ENCODE measurements at places on chromosomes 5 and 9.

DNA sequence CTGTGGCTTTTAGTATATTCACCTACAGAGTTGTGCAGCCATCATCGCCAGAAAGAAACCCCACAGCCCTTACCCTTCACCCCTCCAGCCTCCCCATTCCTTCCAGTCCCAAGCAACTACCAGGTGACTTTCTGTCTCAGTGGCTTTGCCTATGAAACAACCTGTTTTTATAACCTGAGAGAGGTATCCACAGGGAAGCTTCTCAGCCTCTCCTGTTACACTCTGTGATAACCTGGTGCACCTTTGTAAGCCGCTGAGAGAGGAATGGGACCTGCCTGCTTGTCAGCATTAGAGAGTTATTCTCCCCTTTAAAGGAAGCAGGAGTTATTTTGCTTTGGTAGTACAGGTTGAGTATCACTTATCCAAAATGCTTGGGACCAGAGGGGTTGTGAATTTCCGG lies 93.6 kb downstream of the TRIO start:
- no peak for DNase-seq

GRCh38 chr5:174110310-174110709 lies 64.8 kb downstream of the NSG2 start:
- DNase-seq, result no peak

DNA sequence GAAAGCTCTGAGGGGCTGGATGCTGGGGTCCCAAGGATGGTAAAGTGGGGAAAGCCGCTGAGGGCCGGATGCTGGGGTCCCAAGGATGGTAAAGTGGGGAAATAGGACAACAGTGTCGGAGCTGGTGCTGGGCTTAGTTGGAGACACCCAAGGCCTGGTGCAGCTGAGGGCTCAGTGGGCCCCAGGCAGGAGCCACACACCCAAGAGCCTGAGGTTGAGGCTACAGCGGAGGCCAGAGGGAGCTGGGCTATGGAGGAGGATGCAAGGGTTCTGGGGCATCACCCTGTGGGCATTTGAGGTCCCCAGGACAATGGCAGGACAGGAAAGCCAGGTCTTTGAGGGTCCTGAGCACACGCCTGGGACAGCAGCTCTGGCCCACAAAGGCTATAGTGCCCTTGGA lies 19.1 kb upstream of the SLC9A3 start:
- DNase-seq, result no peak

GRCh38 chr5:39495227-39495626 lies 70.4 kb upstream of the DAB2 start:
- no peak for DNase-seq

- no peak for DNase-seq
Observed at GRCh38 chr9:125038166-125038565, 97.3 kb upstream of the GOLGA1 start.

DNA sequence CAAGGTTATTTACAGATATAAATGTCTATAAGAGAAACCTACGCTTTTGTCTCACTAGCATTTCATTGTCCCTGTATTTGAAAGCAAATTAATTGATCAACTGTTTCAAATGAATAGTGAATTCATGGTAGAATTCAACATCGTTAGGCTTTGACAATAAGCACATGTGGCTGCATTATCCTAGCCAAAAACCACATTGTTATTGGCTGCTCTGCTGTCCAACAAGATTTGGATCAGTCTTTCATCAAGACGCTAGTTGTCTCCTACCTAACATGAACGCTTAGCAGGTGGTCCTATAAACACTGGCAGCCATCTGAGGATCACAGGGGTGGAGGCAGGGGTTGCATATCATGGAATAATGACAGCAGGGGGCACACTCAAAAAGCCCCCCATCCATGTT lies 455.0 kb downstream of the CTNND2 start:
- no peak for DNase-seq

DNA sequence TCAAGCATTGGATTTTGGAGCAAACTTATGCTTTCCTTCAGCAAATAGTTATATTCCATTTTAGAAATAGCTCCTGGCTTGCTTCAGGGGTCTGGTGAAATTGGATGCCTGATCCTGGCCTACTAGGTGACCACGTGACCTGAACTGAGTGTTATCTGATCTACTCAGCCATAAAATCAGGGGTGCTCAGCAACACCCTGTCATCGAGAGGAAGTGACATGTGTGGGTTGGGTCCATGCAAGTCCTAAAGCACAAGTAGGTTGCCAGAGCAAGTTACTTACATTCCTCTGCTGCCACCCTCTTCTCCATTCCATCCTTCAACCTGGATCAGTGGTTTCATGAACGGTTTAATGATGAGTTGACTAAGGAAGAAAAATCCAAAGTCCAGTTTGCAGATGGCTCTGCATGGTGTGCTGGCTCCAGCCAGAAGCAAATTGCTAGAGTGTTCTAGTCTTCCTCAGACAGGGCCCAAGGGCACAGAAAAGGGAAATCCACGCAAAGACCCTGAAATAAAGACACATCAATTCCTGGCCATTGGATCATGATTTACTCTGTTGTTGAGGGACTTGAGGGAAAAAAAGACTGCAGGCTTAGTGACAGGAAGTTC lies 2.8 kb upstream of the FAM193B start:
- DNase-seq, result no peak

DNA sequence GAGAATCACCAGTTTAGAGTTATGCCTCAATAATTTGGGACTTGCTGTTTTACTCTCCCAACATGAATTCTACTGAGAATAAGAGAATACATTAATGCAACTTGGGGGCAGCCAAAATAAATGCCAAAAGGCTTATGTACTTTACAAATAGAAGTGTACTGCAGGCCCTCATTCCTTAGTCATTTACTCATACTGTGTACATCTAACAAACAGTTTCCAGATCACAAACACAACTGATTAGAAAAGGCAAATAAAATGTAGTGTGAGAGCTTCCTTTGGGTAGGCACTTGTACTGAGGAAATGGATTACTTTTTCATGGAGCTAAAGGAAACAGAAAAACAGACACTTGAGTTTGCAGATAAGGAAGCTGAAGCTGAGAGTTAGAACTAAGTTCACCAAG lies 12.6 kb downstream of the ANKDD1B start:
- no peak for DNase-seq

DNA sequence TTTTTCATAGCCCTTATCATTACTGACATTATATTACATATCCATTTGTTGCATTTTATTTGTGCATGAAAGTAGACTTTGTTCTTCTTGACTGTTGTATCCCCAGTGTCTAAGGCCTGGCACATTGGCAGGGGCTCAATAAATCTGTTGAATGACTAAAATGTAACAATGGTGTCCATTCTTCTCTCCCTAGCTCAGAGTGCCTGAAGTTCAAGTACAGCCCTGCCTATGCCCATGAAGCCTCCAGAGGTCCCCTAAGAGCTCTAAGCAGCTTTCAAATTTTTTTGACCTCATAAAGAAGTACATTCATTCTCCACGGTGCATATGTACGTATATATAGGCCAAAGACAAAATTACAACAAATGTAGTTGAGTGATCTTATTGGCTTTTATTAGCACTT lies 4.2 kb upstream of the BSPRY start:
- DNase-seq, result no peak

GRCh38 chr9:83274787-83275186 lies 211.8 kb upstream of the RASEF start:
- DNase-seq, result no peak

DNA sequence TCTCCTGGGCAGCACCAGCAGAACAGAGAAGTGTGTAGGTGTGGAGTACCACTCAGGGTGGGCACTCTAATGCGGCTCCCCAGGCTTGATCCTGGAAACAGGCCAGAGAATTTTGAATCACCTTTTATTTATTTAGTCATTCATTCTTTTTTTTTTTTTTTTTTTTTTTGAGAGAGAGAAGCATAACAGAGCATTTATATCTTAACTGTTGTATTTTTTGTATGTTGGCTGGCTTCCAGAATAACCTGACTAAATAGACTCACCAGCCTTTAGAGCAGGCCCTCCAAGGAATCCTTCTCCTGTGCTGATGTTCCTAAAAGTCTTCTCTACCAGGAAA lies 153.4 kb downstream of the PIK3R1 start:
- DNase-seq, result no peak

DNA sequence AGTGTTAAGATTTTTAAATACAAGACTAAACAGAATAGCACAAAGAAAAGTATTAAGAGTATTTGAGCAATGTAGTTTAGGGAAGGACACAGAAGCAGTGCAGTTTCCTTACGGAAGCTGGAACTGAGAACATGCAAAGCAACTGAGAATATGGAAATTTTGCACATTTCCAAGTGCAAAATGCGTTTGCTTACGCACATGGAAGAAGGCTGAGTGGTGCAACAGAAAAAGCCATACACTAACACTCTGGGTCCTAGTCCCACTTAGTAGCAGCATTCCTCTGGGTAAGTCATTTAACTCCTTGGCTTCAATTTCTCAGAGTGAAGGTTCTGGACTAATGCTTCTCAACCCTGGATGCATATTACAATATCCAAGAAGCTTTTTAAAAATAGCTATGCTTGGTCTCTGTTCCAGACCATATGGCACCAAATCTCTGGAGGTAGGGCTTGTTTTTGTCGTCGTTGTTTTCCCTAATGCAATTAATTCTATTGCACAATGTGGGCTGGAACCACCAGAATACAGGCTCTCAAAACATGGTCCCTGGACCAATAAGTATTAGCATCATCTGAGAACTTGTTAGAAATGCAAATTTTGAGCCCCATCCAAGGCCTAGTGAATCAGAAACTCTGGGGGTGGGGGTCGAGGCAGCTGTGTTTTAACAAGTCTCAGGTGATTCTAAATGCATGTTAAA lies 65.2 kb upstream of the DEPDC1B start:
- DNase-seq, result no peak

Measured in amniotic stem cell (primary cell).